Spinal cord (tissue), 10 donors: ENCODE measurements at places on chromosomes 6 and 20. TPM values are rescaled to one million over a fixed set of nuclear protein-coding genes. Genes with fewer than 3 reads are reported as not detected.

Gene NKAIN4
- 126 TPM for polyA plus RNA-seq

Gene EYS
- 0.53 TPM for polyA plus RNA-seq

Gene FAM83C
- polyA plus RNA-seq: 0.05 TPM

Gene SEMG2
- polyA plus RNA-seq: not detected
